ENCODE measurements at places on chromosomes 2 and 18.

GRCh38 chr18:9757827-9758621 lies 49.9 kb downstream of the RAB31 start:
- DNase-seq: peak; percentile 42

DNA sequence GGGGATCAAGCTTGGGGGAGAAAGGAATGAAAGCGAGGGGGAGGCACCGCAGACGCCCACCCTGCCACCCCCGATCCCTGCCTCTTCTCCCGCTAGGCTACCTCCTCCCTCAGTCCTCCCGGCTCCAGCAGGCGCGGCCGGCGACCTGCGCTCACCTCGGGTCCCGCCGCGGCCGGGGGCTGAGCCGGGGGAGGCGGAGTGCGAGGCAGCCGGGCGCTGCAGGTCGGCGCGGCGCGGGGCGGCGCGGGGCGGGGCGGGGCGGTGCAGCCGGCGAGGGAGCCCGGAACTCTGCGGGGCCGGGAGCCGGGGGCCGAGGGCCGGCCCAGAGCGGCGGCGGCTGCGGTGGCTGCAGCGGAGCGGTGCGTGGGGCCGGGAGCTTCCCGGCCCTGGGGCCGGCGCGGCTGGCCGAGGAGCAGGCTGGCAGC lies 477 bp downstream of the ACVR1 start:
- no peak for DNase-seq

- no peak for DNase-seq
These were observed 27.3 kb downstream of the CYB5A start for GRCh38 chr18:74264303-74265020.

DNA sequence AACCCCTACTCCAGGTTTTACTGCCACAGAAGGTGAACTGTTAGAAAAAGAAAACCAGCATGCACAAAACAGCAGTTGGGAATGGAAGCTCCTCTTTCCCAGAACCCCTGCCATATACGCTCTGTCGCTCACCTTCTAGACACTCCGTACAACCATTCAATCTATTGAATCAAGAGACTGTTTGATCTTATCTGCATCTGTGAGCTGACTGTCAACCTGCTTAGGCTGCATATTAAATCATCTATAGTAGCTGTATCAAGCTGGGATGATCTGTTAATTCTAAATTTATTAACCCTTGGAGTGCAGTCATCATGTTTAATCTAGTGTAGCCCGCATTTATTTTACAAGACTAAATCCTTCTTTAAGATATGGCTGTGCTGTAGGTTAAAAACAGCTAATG lies 13.6 kb upstream of the BCL11A start:
- no peak for DNase-seq

GRCh38 chr2:64708829-64709228 lies 55.1 kb upstream of the SERTAD2 start:
- no peak for DNase-seq

GRCh38 chr2:68726608-68727367 lies 7.8 kb upstream of the ARHGAP25 start:
- DNase-seq: no peak

GRCh38 chr18:9096685-9097084 lies 5.8 kb upstream of the NDUFV2 start:
- no peak for DNase-seq

GRCh38 chr2:156864325-156864724 lies 393.2 kb upstream of the GALNT5 start:
- no peak for DNase-seq

GRCh38 chr2:171342067-171342413 lies 91.8 kb downstream of the METTL8 start:
- peak; percentile 15 for DNase-seq

GRCh38 chr2:171893196-171893823 lies 734 bp downstream of the SLC25A12 start:
- peak; percentile 23 for DNase-seq

DNA sequence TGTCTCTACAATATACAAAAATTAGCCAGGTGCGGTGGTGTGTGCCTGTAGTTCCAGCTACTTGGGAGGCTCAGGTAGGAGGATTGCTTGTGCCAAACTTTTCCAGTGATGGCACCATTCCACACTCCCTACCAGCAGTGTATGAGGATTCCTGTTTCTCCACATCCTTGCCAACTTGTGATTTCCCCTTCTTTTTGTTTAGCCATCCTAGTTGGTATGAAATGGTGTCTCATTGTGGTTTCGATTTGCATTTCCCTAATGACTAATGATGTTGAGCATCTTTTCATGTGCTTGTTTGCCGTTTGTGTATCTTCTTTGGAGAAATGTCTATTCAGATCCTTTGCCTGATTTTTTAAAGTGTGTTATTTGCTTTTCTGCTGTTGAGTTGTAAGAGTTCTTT lies 41.0 kb downstream of the EPB41L5 start:
- no peak for DNase-seq

GRCh38 chr2:30789670-30790210 lies 17.5 kb downstream of the CAPN13 start:
- no peak for DNase-seq

Measured in AG20443 (cell line).